Left lung (tissue), 14 donors: ENCODE measurements at places on chromosomes 1 and 21. TPM values are rescaled to one million over a fixed set of nuclear protein-coding genes. Genes with fewer than 3 reads are reported as not detected.
A peak's percentile ranks its signal among the peaks of the same experiment; 100 is the strongest.

DNA sequence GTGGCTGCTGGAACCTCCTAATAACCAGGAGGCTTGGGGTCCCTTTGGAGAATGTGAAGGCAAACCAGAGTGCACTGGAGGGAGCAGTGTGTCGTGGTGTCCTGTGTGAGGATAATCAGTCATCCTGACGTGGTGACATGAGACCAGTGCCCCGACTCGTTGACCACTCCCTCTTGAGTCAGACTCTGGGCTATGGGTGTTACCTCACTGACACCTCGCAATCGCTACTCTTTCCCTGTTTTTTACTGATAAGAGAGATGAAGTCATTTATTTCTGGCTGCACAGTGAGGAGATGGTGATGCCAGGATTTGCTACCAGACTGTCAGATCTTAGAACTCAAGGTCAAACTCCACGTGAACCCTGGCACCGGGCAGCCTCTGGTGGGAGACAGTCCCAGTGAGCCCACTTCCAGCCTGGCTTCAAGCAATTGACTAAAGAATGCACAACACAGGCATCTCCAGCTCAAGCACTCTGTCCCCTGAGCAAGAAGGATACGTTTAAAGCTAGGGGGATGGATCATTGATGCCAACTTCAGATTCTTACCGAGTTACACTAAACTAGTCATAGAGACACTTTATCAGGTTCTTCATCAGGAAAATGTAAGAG is 30.3 kb downstream of the UBASH3A start:
- no peak for DNase-seq

- no peak for DNase-seq
Measured at GRCh38 chr1:94607398-94607797, 65.8 kb upstream of the F3 start.

DNA sequence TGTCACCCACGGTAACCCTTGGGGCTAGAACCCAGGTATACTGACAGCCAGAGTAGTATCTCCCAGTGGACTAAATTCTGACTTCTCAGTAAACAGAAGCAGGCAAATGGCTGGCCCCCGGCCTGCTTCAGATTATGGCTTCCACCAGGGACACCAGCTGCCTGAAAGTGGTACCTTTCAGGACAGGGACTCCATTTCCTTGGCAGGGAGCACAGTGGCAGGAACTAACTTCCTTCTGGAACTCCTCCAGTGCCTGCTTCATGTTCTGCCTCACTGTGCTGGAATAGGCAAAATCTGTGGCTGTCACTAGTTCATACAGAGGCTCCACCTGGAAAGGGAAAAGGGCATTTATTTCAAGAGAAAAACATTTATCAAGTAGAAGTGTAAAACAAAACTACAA is 32.7 kb downstream of the C8B start:
- DNase-seq: no peak

DNA sequence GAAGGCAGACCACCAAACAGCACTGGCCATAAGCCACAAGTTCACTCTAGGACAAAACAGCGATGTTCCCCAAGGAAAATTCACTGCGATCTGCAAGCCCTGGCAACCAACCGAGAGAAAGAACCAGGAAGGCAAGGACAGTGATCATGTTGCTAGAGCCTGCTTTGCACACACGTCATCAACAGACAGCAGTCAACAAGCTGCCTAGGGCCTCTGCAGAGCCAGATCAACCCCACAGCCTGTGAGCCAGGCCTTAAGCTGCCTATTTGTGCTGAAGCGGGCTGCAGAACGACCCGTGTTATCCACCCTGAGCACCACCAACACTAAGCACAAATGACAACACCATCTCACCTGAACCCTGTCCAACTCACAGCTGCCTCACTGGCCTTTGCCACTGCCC is 6.2 kb upstream of the YRDC start:
- DNase-seq: no peak

- peak; percentile 80 for DNase-seq
Measured at GRCh38 chr1:63323865-63324778, 1.8 kb downstream of the FOXD3 start.

GRCh38 chr1:2930913-2931723 is 90.1 kb upstream of the ACTRT2 start:
- DNase-seq: no peak

GRCh38 chr1:210899676-210900075 is 234.3 kb downstream of the KCNH1 start:
- DNase-seq: no peak

- DNase-seq: no peak
Measured at GRCh38 chr1:60571811-60572210, 498.2 kb upstream of the C1orf87 start.

- no peak for DNase-seq
Measured at GRCh38 chr1:89005286-89006151, 13.1 kb upstream of the KYAT3 start.

DNA sequence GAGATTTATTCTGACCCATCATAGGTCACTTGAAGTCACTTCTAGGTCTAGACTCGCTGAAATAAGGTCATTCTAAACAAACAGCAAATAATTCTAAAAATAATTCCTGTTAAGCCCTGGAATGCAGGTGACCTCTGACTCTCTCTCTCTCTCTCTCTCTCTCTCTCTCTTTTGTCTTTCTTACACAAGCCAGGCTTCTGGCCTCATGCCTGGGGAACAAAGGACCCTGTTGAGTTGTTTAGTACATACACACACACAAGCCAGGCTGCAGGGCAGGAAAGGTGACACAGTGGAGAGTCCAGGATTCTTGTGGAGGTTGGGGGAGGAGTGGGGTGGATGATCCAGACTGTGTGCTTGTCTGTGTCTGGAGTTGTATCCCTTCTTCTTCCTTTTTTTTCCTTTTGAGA is 4.0 kb upstream of the MEX3A start:
- DNase-seq: no peak

DNA sequence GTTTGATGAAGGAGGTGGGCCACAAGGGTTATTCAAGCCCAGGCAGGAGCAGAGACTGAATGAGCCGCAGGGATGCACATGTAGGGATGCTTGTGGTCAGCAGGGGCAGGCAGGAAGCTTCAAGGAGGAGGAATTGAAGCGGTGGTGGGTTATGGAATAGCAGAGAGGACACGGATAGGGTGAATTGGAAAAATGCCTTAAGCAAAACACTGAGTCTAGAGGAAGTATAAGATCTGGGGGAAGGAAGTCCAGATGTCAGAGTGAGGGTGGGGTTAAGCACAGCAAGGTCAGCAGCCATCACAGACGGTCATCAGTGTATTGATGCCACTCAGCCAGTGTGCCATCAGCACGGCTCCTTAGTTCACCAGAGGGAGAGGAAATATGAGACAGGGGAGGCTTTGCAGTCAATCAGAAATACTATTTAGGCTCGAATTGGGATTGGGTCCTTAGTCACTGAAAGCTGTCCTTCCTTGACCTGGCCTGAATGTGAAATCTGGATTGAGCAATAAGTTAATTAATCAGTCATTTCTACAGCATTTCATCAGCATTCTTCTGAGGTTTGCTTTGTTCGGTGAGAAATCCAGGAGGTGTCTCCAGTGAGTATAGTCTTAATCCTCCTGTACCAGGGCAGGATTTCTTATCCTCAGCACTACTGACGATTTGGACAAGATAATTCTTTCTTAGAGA is 6.0 kb upstream of the LCE1F start:
- no peak for DNase-seq

GRCh38 chr1:27301582-27302199 is 20.3 kb upstream of the TMEM222 start:
- no peak for DNase-seq

DNA sequence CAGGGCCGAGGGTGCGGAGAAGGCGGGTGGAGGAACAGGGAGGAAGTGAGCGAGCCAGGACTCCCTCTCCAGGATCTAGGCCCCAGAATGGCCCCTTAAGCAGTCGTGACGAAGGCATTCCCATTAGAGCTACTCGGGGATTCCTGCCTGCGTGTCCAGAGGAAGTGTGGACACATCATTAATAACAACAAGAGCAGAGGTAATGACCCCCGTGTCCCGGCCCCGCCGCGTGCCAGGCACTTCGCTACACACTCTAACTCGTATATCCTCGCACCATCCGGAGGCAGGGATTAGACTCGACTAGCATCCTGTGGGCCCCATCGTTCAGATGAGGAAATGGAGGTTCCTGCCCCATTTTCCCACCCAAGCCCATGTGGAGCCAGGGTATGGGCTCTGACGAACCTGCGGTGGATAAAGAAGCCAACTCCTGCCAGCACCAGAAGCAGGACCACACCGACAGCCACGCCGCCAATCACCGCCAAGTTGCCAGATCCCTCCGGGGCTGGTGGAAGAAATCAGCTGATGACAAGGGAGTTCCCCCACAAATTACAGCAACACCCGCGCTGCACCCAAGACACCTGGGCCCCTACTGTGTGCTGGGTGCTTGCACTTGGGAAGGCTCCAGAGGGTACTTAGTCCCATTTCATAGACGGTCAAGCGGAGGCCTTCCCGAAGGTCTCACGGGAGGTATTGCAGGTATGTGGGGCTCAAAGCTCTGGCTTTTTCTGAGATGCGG is 21.6 kb downstream of the EPHA2 start:
- no peak for DNase-seq

DNA sequence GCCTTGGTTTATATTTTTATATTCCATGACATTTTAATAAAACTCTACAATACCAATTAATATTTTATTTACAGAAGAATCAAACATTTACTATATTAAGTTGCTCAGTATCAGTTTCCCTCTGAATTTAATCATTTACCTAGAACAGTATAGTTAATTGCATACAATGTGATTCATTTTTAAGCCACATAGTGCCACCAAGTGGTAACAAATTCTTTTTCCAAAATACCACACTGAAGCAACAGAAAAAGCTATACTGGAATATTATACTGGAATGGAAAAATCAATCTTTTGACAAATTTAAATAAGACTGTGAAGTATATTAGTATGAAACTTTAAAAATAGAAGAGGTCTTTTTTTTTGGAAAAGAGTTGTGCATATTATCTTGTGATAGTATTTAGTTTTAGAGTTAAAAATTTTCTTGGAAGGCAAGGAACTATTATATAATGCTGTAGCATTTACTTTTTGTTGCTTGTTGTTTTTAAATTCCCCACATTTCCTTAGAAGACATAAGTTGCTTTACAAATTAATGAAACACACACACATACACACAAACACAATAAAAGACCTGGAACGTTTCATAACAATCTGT is 57.3 kb downstream of the ZNF644 start:
- no peak for DNase-seq

GRCh38 chr1:12174924-12175810 is 8.4 kb downstream of the TNFRSF1B start:
- no peak for DNase-seq

DNA sequence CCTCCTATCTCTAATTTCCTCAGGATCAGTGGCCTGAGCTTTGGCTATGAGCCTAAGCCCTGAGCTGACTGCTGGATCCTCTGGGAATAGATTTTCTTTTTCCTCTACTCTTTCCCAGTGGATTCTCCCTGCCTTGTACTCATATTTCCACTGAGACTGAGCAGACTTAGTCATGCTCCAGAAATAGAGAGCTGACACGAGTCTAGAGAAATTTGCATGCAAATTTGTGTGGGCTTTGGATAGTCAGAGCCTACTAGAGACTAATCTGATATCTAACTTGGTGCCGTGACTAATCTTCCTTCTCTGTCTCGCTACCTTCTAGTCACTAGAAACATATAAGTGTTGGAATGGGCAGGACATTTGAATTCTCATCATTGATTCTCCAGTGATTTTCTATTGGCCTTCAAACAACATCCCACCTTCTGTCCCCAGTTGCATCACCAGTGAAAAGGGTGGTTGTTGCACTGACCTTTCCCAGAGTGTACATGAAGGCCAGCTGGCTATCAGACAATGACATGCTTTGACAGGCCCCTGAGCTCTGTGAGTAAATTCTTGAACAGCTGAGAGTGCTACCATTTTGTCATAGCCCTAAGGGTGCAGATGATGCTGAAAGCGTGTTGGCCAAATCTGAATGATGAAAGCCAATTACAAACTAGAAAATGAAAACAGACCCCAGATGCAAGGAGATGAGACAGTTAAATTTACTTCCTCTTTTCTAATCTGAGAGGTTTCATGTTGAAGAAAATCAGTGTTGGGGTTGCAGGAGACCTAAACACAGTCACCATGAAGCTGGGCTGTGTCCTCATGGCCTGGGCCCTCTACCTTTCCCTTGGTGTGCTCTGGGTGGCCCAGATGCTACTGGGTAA is at the start of gene FCRLA:
Gene FCRLA, plus strand, starts transcription at position 748 of the 866 bp plus-strand sequence. Its CDS starts 36 bp downstream, at position 784.
- DNase-seq: no peak

- DNase-seq: no peak
Measured at GRCh38 chr1:63873751-63874150, 99.9 kb downstream of the ROR1 start.

GRCh38 chr1:168772428-168773060 is 43.5 kb upstream of the DPT start:
- DNase-seq: no peak

GRCh38 chr1:201060586-201060985 is 37.1 kb upstream of the KIF21B start:
- DNase-seq: no peak

DNA sequence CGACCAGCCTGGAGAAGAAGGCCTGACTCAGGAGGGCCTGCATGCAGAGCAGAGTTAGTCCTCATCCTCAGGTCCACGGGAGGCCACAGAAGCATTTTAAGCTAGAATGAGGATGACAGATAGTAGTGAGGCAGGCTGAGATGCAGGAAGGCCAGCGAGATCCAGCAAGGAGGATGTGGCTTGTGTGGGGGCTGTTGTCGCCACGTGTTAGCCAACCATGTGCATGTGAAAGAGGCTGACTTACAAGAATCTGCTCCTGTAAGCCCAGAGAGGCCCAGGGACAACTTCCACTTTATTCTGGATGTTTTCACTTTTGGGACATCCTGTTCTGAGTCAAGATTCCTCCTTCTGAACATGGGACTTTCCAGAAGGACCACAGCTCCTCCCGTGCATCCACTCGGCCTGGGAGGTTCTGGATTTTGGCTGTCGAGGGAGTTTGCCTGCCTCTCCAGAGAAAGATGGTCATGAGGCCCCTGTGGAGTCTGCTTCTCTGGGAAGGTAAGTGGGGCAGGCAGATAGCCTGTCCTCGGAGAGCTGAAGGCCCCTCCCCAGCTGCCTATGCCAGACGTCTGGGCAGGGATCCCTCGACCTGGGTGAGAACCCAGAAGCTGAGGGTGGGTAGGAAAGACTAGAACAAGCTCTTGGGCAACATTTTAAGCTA is at the start of gene SLAMF8:
Gene SLAMF8, plus strand, starts transcription at position 433 of the 661 bp plus-strand sequence. Its CDS starts 26 bp downstream, at position 459.
- DNase-seq: peak; percentile 69

- DNase-seq: no peak
Measured at GRCh38 chr1:47711184-47711847, 273.5 kb downstream of the FOXD2 start.

The TAL1 gene
- 9.4 TPM for polyA plus RNA-seq

The FAM167B gene
- 4.4 TPM for polyA plus RNA-seq

The MYOM3 gene
- 0.10 TPM for polyA plus RNA-seq

The GREM2 gene
- polyA plus RNA-seq: 3.2 TPM

The ACTL8 gene
- polyA plus RNA-seq: not detected

The XKR8 gene
- 8.6 TPM for polyA plus RNA-seq

The CHRNB2 gene
- 0.57 TPM for polyA plus RNA-seq

The CELA3B gene
- 0.71 TPM for polyA plus RNA-seq

The LRRC3 gene
- polyA plus RNA-seq: 5.2 TPM

The C1QC gene
- 23.9 TPM for polyA plus RNA-seq

The CBR3 gene
- polyA plus RNA-seq: 1.3 TPM

The UBE2U gene
- polyA plus RNA-seq: not detected

The BRINP2 gene
- 0.99 TPM for polyA plus RNA-seq

The IVL gene
- not detected for polyA plus RNA-seq

The SMCP gene
- polyA plus RNA-seq: not detected
